Adipocyte (in vitro differentiated cells): ENCODE measurements at places on chromosomes 2 and 18.

GRCh38 chr18:36449451-36449850 is 151.9 kb downstream of the FHOD3 start:
- peak; percentile 48 for DNase-seq

DNA sequence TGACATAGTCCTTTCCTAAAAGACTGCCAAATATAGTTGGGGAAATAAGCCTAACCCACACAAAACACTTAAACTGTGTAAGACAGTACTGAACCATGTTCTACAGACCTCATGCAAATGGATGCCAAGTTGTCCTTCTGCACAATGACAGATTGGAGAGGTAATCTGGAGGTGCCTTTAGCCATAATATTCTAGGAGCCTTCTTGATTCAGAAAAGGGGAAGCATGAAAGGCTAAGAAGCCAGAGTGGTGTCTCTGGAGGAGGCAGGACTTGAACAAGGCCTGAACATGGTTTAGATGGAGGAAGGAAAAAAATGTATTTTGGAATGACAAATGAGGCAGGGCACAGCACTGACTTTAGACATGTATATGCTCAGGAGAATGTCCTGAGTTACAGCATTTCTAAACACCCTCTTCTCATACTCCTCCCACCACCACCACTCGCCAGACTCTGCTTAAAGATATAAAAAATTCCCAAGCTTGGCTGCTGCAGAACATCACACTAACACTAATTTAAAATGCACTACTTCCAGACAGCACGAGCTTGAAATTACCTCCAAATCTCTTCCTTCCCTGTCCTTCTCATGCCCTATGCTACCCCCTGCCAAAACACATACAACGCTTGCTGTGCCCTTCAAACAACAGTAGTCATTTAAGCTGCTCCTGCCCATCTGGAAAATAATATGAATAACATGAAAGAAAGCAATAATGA is 110.4 kb downstream of the ANKRD44 start:
- DNase-seq = no peak

DNA sequence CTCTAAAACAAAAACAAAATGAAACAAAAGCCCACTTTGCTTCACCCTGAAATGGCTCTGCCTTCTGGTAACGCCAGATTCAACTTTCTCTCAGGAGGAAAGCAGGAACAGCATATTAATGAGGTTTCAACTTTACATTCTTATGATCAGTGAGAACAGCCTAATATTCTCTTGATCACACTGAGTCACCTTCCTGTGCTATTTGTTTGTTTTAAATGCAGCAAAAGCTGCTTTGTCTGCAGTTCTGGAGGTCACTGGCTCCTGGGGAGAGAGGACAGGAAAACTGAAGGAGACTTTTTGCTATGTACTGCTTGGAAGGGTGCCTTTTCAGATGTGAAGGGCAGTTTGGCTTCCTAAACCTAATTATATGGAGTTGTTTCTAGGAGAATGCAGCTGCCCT is 48.1 kb downstream of the MAIP1 start:
- DNase-seq = no peak

DNA sequence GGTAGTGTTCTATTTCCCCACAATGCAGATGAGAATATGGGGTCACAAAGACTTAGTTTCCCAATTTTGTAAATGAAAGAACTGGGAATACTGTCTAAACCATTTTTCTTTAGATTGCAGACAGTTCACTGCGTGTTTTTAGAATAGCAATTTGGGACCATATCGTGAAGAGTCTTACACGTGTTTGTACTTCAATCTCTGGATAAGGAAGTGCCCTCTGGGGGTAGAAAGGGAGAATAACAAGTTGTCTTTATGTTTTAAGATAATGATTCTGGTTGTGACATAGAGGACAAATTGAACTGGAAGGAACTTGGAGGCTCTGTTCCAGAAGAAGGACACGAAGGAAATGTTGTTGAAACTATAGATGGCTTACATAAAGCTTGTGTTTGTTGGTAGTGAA is 457.7 kb downstream of the CBLN2 start:
- DNase-seq = peak; percentile 31

GRCh38 chr2:72013726-72014125 is 133.9 kb downstream of the CYP26B1 start:
- no peak for DNase-seq

DNA sequence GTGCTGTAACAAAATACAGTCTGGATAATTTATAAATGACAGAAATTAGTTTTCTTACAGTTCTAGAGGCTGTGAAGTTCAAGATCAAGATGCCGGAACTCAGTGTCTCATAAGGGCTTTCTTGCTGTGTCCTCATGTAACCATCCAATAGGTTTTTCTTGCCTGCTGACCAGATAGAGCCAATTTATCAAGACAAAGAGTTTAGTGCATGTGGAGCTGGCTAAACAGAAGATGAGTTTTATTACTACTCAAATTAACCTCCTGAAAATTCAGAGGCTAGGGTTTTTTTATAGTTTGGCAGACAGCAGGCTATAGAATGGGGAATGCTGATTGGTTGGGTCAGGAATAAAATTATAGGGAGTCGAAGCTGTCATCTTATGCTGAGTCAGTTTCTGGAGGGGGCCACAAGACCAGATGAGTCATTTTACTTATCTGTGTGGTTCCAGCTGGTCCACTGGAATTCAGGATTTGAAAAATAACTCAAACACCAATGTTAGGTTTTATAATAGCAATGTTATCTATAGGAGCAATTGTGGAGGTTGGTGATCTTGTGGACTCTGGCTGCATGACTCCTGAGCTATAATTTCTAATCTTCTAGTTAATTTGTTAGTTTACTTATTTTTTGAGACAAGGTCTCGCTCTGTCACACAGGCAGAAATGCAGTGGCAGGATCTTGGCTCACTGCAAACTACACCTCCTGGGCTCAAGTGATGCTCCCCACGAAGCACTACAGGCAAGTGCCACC is 3.2 kb upstream of the PDK1 start:
- DNase-seq = peak; percentile 50

GRCh38 chr2:20381457-20381856 is 30.8 kb upstream of the PUM2 start:
- DNase-seq = peak; percentile 57

- DNase-seq = no peak
Measured at GRCh38 chr2:65017335-65017734, 28.1 kb downstream of the SLC1A4 start.

DNA sequence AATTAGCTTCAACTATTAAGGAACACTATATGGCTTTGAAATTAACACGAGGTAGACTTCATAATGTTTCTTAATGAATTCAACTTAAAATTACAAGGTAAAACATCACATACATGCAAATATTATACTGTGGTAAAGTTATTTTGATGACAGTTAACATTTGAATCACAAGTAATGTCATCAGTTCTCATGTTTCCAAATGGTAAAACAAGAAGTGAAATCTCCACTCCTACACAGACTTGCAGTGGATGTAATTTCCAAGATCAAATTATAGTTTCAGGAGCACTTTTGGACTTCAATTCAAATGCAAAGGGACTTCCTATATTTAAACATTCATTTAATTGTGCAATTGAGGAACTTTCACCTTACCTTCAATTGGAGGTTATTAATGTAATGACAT is 39.1 kb downstream of the C18orf54 start:
- DNase-seq = no peak

DNA sequence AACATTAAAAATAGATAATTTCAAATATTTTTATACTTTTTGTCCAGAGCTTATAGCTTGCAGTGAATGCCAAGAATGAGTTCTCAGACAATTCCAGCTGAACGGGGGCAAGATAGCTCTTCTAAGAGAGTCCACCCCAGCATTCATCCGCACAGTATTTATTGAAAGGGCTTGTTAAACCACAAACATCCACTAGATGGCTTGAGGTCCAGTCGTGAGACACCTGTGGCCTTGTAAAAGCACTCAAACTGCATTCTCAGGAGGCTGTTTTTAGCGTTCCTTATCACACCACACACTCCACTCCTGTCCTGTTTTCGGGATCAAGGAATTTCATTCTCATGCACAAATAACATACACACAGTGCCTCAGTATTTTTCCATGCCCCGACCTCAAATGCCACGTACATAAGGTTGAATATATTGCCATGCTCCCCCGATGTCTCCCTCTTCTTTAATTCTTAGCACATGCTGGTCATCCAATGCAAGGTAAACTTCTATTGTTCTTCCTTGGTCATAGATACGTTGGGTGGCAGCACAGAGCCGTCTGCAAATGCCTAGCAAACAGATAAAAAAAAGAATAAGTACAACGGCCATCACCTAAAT is 47.4 kb downstream of the DNAJC10 start:
- DNase-seq = peak; percentile 67

DNA sequence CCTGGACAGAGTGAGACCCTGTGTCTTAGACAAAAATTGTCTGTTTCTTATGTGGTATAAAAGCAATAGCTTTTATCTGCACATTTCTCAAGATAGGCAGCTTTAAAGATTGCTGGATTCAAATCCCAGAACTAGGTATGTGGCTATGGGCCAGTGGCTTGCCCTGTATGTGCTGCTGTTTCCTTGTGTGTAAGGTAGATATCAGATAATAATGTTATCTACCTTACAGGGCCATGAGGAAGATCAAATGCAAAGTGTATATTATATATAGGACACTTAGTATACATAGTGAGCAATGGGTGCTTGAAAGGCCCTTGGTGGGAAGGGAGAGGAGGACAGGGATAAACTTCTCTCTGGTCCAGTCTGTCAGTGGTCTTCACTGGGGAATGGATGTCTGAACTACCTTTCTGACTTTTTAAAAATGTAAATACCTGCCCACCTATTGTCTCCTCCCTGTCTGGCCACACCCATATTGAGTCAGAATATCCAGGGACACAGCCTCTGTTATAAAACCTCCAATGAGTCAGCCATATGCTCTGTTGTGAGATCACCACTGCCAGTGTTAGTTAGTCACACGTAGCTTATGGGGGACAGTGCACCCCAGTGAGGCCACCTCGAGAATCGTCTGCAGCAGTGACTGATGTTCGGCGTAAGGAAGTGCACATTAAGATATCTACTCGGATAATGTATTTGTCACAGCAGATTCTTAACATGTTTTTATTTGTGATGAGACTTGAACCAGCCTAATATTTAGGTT is 383.4 kb downstream of the PTPRM start:
- peak; percentile 30 for DNase-seq

DNA sequence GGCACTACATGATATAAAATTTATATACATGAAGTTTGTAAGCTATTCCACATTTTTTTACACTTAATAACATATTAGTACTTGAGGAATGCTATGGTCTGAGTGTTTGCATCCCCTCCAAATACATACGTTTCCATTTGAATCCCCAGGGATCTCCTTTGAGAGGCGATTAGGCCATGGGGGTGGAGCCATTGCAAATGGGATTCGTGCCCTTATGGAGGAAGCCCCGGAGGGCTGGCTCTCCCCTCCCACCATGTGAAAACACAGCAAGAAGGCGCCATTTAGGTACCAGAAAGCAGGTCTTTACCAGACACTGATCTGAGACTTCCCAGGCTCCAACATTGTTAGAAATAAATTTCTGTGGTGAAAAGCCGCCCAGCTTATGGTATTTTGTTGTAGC is 20.8 kb upstream of the MBP start:
- no peak for DNase-seq

DNA sequence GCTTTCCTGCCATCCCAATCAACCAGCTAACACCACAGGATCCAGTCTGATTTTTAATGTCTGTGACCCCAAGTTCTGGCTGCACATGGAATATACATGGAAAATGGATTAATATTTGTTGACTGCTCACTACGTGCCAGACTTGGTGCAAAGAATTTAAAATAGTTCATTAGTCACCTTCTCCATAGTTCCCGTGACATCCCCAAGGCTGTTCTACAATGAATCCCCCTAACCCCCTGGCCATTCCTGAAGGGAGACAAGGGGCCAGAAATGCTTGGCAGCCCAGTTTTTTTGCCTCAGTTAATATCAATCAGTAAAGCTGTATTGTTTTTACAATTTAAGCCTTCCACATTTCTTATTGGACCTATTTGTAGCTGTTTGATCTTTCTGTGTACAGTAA is 71.0 kb upstream of the ST3GAL5 start:
- DNase-seq = no peak

DNA sequence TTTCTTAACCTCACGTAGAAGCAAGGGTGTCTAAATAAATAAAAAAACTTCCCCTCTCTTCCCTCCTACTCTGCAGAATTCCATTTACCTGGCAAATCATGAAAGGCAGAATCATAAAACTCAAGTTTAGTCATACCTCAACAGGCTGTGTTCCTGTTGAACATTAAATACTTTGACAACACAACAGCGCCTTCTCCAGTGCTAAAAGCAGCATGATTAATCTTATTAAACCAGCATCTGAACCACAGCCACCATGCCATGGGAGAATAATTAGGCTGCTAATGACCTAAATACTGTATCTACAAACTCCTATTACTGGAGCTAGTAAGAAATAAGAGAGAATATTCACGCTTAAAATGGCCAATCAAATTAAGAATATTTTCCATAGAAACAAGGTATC is 68.1 kb downstream of the CDH2 start:
- no peak for DNase-seq

DNA sequence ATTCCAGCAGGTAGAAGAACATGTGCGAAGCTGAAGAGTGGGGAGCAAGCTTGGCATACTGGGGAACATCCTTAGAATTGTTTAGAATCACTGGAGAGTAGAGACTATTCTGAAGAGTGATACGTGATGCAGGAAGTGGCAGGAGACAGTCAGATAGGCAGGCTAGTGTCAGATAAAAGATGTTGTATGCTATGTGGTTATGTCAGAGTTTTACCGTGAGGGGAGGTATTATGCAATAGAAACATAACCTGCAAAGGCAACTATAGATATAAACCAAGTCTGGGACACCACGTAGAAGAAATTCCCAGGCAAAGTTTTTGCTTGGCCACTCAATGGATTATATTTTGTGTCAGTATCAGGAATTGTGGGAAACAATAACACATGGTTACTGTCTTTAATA is 62.0 kb upstream of the ZSWIM2 start:
- DNase-seq = no peak

DNA sequence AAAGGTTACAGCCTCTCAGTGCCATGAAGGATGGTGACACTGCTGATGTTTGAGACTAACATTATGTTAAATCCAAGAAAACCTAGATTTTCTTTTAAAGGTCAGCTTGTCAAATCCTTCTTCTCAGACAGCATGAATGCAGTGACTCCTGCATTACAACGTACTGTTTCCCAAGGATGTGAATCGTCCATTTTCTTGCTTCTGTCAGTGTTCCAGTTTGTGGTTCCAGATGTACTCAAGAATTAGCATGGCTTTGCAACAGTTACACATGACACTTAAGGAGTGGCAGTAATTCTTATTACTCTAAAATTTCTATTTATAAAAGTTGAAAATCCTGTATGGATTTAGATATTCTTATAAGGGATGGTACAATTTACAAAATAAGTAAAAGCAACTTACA is 1.5 kb upstream of the TTC39C start:
- no peak for DNase-seq

- DNase-seq = no peak
Measured at GRCh38 chr2:36165132-36165531, 190.4 kb upstream of the CRIM1 start.
